ENCODE measurements at places on chromosomes 1 and 21.

DNA sequence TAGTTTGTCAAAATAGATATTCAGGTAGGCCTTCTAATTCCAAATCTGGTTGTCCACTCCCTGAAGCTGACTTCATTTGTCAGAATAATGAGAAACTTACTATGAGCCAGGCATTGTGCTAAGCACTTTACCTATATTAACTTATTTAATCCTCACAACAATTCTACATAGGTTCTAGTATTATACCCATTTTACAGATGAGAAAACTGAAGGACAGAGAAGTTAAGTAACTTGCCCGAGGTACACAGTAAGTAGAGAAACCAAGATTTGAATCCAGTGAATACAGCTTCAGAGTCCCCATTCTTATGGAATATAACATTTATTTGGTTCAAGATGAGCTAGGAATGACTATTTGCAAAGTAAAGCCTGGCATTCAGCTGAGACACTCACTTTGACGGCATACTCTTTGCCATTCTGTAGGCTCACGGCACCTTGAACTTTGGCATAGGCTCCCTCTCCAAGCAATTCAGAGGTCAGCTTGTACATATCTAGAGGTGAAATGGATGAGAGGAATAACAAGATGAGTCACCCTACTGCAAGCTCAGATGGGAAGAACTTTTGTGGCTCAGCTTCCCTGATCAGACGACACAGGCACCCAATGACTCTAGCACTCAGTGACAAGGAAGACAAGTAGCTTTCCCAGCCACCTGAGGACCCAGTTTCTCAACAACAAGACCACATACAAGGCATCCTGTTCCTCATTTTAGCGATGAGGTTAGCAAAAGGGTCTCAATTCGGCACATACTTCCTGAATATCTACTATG is 23.7 kb downstream of the MKNK1 start:
- peak; percentile 17 for DNase-seq

- no peak for DNase-seq
These were observed 64.0 kb downstream of the DDX20 start for GRCh38 chr1:111819566-111820263.

DNA sequence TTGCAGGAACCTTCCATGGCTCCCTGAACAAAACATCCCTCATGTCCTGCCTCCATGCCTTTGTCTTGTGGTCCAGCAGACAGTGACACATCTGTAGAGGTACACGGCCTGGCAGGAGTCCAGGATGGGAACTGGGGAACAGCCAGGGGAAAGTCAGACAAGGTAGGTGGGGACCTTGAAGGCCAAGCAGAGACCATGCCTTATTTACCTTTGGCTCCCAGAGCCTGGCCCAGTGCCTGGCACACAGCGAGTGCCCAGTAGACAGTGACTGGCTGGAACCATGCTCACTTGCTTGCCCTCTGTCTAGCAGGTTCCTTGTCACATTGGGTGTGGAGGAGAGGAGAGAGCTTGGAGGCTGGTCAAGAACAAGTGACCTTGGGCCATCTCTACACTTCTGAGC is 81.0 kb downstream of the BCAR3 start:
- no peak for DNase-seq

- DNase-seq, result peak; percentile 61
These were observed 29.3 kb downstream of the TNNT2 start for GRCh38 chr1:201348211-201348566.

GRCh38 chr1:6386371-6386949 is 7.1 kb downstream of the ACOT7 start:
- peak; percentile 51 for DNase-seq

DNA sequence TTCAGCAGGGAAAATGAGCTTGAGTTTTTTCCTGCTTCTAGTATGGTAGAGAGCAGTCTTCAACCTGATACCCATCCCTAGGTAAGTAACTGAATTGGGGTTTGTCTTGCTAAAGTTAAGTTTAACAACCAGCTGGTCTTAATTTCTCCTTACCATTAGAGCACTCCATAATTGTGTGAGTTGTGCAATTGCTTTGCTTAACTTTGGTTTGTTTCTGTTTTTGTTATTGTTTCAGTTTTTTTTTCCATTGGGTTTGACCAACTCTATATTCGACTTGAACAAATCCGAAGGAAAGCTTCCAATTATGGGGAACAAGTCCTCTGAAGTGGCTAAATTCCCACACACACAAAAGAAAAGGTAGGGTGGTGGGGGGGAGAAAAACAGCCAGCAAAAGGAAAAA is 641.1 kb downstream of the PLA2G4A start:
- DNase-seq, result no peak

GRCh38 chr1:43711049-43711448 is 3.7 kb downstream of the ST3GAL3 start:
- DNase-seq, result peak; percentile 89

GRCh38 chr1:9350013-9350908 is 57.6 kb downstream of the SPSB1 start:
- DNase-seq, result peak; percentile 82

DNA sequence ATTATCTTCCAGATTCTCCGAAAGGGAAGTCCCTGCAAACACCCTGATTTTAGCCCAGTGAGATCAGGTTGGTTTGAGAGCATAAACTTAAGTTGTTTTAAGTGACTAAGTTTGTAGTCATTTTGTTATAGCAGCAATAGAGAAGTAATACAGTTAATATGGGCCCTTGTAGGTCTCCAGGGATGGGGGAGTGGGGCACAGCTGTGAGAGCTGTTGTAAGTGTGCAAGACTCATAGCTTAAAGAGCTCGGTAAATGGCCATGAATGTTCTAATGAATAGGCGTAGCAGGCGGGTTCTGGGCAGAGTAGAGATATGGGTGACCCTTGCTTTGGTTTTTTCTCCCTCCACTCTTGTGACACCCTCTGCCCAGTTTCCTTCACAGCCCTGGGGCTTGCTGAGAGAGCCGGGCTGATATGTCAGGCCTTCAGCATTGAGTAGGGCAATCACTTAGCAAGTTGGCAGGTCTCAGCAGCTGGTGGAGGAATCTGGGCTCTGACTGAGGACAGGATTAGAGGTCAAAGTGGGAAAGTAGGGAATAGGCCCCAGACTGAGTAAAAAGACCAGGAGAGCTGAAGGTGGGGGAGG is 16.0 kb upstream of the ID3 start:
- DNase-seq, result no peak

DNA sequence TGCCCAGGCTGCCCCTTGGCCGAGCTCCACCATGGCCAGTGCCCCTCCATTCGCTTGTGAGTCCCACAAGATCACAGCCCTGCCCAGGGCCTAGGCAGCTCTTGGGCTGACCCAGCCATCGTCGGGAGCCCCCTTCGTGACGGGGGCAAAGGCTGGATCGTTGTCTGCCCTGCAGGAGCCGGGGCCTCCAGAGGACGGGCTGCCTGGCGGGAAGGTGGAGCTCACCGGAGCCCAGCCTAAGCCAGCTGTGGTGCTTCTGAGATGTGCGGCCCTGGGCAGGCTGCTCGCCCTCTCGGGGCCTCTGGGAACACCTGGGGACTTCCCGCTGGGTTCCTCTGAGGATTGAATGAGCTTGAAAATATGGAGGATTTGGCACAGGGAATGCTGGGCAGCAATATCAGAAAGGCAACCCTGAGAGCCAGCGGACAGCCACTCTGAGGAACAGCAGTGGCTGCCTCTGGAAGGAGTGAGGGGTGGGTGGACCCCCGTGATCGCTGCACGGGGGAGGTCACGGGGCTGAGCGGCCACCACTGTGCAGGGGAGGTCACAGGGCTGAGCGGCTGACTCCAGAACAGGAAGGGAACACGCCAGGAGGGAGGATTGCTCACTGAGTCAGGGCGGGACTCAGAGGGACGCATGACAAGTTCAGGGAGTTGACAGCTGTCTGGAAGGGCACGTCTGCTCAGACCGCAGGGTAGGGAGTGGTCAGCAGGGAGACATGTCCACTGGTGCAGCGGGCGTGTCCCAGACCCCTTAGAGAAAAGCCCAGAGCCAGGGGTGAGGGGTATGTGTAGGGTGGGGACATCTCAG is 19.3 kb downstream of the TP73 start:
- peak; percentile 13 for DNase-seq

DNA sequence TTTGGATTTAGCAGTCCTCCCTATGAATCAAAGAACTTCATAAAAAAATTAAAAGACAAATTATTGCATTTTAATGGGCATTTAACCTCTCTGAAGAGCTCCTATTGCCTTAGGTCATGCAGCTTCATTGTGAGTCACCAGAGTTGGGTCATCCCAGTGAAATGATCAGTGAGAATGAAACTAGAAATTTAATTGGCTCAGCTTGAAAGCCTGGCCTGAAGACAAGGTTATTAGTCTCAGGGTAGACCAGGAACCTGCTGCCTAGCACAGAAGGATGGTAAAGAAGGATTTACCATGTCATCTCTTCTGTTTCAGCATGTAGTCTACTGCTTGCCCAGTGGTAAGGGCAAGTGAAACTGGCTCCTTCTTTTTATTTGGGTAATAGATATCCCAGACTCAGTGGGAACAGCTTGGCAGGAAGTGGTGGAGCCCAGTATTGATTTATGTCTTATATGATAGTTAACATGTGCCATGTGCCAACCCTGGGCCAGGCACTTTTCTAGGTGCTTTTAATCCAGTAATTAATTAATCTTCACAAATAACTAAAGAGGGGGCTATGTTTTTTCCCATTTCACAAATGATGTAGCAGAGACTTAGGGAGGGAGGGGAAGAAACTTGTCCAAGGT is 23.6 kb downstream of the LAMC2 start:
- DNase-seq, result peak; percentile 93

DNA sequence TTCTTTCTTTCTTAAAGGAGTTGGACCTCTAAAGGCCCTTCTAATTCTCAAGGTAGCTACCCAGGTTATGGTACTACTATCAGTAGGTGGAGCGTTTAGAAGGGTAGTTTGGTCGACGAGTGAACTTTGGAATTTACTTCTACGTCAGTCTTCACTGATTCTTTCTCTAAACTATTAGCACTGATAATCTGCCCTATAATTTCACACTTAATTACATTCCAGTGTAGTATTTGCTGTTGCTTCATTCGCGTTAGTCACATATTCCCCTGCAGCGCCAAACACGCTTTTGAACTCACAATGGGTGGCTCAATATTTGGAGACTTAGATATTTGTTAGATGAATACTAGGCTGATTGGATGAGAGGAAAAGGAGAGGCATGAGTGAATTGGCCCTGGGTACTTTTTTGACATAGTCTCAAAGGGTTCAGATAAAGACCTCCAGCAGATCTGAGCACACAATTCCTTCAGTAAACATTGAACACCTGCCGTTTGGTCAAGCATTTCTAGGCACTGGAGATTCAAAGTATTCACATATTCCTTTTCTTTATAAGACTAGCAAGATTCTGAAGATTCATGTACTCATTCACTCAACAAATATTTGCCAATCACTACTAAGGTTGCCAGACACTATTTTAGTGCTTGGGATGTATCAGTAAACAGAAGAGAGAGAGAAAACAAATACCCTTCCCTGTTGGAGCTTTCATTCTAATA is 929 bp upstream of the FOXJ3 start:
- DNase-seq, result peak; percentile 74

- peak; percentile 71 for DNase-seq
These were observed 378 bp upstream of the NUP210L start for GRCh38 chr1:154155251-154155650.

- DNase-seq, result peak; percentile 86
These were observed 5.5 kb upstream of the STX6 start for GRCh38 chr1:181028196-181028595.

- peak; percentile 72 for DNase-seq
These were observed 517 bp downstream of the LRIG2 start for GRCh38 chr1:113073479-113073950.

GRCh38 chr1:228782662-228783417 is 47.6 kb downstream of the RHOU start:
- DNase-seq, result no peak

- no peak for DNase-seq
These were observed 17.6 kb downstream of the ENO1 start for GRCh38 chr1:8860738-8861516.

- DNase-seq, result peak; percentile 68
These were observed 33.9 kb upstream of the ASPM start for GRCh38 chr1:197180252-197180878.

DNA sequence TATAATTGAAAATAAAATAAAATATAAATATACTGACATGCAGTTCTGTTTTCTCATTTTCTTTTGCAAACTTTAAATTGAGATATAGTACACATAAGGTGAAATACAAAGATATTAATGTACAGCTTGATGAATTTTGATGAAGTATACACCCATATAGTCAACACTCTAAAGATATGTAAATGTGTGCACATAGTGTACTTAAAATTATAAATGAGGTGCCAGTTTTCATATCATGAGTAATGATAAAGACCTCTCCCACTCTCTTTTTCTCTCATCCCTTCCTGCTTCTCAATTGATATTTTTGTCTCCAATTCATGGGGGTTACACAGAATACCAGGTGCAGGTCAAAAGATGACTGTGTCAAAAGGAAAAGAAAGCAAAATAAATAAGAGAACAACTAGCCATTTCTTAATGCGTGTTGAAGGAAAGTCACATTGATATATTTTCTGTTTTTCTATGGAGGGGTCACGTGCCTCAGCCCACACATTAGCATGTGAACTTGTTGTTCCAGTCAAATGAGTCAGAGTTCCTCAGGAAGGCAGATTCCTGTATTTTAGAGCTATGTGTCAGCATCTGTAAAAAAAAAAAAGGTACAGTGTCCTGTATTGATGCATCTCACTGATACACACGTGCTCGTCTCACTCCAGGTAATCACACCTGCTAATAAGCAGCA is 64.3 kb upstream of the HOOK1 start:
- DNase-seq, result peak; percentile 85

GRCh38 chr21:34865400-34866241 is 183.5 kb downstream of the RUNX1 start:
- DNase-seq, result peak; percentile 86

GRCh38 chr1:180586671-180587155 is 27.9 kb downstream of the OVAAL start:
- peak; percentile 90 for DNase-seq

DNA sequence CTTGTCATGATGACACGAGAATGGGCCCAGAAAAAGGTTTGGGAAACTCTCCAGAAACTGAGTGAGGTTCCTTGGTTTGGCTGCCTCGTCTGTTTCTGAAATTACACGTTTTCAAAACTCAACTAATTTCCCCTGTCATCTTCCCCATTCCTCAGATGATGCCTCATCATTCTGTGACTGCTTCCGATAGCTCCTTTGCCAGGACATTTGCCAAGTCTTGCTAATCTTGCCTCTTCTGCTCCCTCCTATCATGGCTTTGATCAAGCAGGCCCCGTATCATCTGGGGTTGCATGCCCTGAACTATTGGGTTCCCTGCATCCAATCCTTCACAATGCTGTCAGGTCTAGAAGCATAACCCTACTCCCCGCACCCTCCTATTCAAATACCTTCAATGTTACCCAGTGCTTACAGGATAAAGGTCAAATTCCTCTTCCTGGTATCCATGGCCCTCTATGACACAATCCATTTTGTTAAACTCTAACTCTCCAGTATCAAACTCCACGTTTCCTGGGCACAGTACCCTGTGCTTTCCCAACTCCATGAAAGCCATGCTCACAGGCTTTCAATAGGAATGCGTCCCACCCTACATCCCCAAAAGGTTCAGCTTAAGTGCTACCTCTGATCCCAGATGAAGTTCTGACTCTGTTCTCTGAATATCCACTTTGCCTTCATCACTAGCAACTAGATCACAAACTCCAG is 22.2 kb upstream of the TMEM200B start:
- peak; percentile 97 for DNase-seq
